NCI-H526 (cell line): ENCODE measurements at places on chromosomes 7 and 10.

GRCh38 chr10:122302315-122302714, 31.2 kb downstream of the BTBD16 start:
- DNase-seq = no peak

- DNase-seq = no peak
These were observed 147.2 kb upstream of the KLF14 start for GRCh38 chr7:130881091-130881798.

DNA sequence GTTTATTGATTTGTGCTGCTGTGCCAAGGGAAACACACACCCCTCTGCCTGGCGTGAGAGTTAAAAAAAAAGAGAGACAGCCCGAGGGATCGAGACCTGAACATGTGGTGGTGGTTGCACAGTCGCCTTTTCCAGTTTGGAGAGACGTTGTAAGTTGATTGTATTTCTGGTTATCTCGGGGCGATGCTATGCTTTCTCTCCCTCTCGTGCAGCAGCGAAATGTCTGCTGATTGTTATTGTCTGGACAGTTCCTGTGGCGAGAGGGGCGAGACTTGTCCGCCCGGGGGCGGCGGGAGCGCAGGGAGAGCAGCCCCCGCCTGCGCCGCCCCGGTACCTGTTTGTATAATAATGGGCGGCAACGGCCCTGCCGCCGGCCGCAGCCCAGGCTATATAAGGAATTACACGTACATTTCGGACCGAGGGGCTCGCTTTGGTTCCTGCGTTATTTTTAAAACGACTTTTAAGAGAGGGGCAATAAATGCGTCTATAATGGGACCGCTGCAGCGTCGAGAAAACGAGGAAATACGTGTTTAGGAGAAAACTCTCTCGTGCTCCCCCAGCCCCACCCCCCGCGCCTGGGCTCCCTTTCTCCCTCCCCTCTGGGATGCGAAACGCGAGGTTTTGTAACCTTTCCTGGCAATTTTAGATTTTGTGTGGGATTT, 1.7 kb downstream of the ZEB1 start:
- DNase-seq = no peak

DNA sequence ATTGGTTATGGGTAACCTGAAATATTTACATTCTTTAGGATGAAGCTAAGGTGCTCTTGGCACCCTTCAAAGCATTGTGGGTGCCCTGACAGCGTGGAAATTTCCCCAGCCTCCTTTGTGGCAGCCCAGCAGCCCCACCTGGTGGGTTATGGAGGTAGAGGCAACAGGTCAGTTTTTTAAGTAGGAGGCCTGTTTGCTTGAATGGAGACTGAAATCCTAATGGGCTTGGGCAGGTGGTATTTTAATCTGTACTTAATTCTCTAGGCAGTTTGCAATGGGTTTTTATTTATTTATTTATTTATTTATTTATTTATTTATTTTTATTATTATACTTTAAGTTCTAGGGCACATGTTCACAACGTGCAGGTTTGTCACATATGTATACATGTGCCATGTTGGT, 139.4 kb downstream of the EPC1 start:
- DNase-seq = peak; percentile 46

DNA sequence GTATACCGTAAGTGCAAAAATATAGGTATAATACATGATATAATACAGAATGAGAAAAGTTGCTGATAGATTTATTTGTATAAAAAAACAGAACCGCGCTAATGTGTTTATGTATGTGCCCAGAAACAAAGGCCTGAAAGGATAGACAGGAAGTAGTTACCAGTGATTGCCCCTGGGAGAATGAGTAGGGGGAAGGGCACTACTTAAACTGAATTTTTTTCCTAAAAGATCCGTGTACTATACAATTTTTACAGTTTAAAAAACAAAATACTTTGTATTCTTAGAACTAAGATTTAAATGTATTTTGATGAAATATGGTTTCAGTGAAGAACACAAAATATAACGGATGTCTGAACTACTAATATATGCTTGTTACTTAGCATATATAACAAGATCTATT, 2.9 kb downstream of the IPMK start:
- no peak for DNase-seq

DNA sequence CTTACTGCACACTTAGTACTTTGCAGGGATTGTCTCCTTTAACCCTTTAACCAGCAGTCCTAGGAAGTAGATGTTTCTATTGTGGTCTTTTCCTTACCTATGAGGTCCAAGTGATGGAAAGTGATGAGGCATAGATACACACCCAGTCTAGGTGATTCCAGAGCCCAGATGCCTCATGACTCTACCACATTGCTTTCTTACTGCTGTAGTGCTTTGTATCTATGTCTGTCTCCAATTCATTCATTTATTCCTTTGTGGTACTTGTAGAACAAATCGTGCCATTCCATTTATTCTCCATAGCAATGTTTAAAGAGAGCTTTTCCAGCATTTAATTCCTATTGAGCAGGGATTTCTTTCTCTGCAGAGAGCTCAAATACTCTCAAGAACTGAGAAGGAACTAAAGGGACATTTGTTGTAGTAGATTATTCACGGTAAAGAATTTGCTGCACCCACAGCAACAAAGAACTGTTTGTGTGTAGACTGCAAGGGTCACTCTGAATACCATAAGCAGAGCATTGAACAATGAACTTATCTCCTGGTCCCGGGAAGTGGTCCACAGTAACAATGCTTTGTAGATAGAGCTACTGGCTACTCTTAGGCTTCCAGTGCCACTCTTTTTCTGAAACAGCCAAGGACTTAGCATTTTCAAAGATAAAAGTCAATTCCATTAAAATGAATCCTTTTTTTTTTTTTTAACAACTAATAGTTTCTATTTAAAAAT, 337.0 kb downstream of the PTEN start:
- no peak for DNase-seq

DNA sequence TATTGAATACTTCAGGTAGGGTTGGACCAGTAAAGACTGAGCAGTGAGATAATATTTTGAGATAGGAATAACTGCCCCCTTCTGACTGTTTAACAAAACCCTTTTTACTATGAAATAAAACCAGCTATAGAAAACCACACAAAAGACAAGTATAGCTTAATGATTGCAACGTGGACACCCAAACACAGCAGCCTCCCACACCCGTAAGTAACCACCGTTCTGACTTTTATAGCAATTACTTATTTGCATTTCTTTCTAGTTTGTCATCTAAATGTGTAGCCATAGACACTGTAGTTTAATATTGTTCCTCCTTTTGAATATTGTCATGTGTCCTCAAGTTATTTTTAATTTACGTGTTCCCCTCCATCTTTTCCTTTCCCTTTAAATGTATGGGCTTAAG, 42.9 kb upstream of the SYPL1 start:
- DNase-seq = no peak

- DNase-seq = no peak
These were observed 181.3 kb downstream of the PTPRN2 start for GRCh38 chr7:158406364-158406763.

- no peak for DNase-seq
These were observed 58.0 kb downstream of the PRKAG2 start for GRCh38 chr7:151818674-151819519.

- DNase-seq = no peak
These were observed 45.2 kb upstream of the ZRANB1 start for GRCh38 chr10:124896751-124897150.

- no peak for DNase-seq
These were observed 78.4 kb upstream of the PRKAR2B start for GRCh38 chr7:106966121-106966520.

DNA sequence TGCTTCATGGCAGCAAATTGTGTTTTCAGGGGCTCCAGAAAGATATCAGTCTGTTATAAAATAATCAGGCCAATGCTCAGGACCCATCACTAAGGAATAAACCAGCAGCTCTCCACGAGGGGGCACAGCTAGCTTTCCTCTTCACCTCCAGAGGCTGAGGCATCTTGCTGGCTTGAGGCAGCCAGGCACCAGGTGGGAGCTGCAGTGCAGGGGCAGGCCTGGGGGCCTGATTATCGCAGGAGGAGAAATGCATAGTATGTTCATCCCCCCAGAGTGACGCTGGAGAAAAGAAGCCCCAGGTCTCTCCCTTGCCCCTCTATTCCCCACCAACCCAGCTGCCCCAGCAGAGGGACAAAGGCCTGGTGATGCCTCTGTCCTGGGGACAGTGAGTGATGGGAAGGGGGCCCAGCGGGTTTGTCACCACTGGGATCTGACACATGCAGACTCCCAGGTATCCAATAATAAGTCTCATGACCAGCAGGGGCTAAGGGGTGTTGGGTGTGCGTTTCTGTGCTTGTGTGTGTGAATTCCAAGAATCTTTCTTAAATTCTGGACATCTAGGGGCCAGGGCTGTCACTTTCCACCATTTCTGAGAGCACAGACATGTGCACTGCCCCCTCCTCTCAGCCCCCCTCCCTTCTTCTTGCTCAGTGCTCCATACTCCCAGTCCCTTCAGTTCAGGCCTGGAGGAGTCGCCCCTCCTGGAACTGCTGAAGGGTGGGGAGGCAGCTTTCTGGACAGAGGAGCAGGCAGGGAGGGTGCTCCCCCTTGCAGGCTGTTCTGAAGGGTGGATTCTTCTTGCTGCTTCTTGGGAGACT, 128.1 kb upstream of the FAM20C start:
- DNase-seq = peak; percentile 68

DNA sequence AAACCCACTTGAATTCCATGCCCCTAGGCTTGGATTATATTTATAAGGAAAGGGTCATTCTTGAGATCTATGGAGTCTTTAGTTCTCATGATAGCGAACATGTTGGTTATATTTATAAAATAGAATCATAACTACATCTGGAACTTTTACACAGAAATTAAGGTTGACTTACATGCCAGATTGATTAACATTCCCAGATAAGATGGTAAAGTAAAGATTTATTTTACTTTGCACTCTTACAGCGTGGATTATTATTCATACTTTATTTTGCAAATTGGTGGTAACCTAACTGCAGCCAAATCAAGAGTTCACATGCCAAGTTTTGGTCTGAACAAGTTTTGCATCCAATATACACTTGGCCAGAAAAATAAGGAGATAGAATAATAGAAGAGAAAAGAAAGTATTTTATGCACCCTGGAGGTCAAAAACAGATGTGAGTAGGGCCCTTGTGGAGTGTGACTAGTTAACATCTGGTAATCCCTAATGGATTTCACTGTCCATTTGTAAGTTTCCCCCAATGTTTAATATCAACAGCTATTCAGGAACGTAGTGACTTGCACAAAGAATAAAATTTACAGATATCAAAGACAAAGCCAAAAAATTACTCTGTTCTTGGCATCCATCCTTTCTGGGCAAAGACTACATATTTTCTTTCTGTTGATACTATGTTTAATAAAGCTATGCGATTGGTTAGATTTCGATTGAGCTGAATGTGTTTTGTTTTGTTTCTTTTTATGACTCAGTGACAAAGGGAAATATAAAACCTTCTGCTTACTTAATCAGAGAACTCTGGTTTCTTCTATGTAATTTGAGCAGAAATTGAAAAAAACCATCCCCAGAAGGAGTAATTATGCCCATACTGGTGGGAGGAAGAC, 10.1 kb upstream of the TMEM26 start:
- no peak for DNase-seq

GRCh38 chr10:34911661-34912205, 96.6 kb upstream of the PARD3 start:
- no peak for DNase-seq

GRCh38 chr10:132407846-132408278, 10.9 kb downstream of the PWWP2B start:
- DNase-seq = no peak

DNA sequence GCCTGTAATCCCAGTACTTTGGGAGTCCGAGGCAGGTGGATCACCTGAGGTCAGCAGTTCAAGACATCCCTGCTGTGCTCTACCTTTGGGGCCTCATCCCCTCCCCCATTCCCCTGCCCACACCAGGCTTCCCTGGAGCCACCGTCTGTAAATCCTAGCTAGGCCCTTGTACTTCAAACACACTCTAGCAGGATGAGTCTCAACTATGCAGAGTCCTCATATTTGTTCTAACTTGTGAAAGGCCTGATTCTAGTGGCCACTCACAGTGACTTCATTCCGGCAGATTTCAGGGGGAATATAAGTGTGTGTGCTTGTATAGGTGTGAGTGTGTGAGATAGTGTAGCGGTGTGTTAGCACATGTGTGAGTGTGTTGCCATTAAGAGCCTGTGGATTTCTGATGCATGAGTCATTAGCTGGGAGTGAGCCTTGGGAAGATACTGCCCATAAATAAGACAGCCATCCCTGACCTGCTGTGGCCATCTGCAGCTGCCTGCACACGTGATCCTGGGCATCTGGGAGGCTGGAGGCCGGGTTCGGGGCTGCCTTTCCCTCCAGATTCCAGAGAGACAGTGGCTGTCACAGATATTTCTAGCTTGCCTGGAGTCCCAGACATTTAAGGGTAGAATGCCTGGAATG, 1.7 kb upstream of the NEURL1 start:
- no peak for DNase-seq

DNA sequence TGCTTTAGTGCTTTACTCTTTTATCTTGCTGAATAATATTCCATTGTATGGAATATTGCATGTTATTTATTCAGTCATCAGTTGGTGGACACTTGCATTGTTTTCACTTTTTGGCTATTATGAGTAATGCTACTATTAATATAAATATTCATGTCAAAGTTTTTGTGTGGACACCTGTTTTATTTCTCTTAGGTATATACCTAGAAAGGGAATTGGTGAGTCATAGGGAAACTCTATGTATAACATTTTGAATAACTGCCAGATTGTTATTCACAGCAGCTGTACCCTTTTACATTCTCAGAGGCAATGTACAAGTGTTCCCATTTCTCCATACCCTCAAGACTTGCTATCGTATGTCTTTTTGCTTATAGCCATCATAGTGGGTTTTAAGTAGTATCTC, 268.7 kb downstream of the SEMA3A start:
- no peak for DNase-seq

GRCh38 chr7:127983804-127984332, 47.4 kb downstream of the LRRC4 start:
- DNase-seq = no peak

DNA sequence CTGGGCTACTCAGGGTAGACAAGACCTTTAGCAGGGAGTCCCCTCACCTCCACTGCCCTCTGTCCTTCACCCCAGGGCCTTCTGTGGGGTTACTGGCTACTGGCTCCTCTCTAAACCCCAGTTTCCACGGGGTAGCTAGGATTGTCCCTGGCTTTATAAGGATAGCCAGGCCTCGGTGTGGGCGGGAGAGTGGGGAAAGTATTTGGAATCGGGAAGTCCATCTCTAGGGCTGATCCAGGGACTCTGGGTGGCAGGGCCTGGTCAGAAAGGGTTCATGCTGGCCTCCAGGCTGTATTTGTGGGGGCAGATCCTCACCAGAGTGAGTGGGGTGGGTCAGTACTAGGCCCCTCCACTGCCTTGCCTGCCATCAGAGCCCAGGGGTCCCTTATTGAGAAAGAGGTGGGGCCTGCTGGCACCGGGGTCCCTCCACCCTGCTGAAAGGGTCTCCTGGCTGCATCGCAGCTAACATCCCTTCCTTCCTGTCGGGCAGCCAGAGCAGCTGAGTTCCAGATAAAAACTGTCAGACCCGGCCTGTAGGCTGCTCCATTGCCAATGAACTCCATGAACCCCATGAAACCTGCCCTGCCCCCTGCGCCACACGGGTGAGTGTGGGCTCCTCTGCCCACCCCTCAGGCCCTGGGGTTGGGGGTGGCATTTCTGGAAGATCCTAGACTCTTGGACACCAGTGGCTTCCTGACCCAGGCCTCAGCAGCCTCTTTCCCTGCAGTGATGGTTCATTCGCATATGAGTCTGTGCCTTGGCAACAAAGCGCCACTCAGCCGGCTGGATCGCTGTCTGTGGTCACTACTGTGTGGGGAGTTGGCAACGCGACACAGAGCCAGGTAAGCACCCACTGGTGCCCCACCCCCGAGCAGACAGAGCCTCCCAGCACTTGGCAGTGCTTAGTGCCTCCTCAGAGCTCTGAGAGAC, 7.3 kb downstream of the ZMIZ2 start:
- no peak for DNase-seq

- DNase-seq = no peak
These were observed 138.5 kb upstream of the AGR3 start for GRCh38 chr7:17020250-17020649.
